Caudate nucleus (tissue), 63 donors: ENCODE measurements at places on chromosomes 4 and X.
A peak's percentile ranks its signal among the peaks of the same experiment; 100 is the strongest.

- no peak for DNase-seq
Observed at GRCh38 chr4:67765928-67766327, 11.7 kb upstream of the GNRHR start.

GRCh38 chr4:171281359-171281758, 531.8 kb upstream of the GALNTL6 start:
- no peak for DNase-seq

DNA sequence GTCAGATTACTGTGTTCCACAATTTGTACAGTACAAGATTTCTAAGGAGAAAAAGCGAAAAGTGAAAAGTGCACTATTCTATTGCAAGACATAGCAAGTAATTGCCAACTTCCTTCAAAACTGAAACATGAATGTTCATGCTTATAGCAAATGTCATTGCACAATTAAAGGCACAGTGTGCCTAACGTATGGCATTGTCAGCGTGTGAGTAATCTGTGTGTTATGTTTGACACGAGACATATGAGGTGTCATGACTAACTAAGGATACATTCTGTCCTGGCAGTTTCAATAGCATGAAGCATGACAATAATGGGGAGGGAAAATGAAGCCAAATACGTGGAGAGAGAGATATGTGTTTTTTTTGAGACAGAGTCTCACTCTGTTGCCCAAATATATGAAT, 33.6 kb upstream of the TBC1D9 start:
- no peak for DNase-seq

- no peak for DNase-seq
Observed at GRCh38 chr4:154686838-154687237, 57.0 kb upstream of the LRAT start.

- no peak for DNase-seq
Observed at GRCh38 chr4:34432706-34433105, 1811.6 kb downstream of the ARAP2 start.

- DNase-seq = no peak
Observed at GRCh38 chrX:154013614-154014360, 5.9 kb downstream of the IRAK1 start.

GRCh38 chrX:75151827-75152592, 4.1 kb downstream of the ABCB7 start:
- DNase-seq = no peak

DNA sequence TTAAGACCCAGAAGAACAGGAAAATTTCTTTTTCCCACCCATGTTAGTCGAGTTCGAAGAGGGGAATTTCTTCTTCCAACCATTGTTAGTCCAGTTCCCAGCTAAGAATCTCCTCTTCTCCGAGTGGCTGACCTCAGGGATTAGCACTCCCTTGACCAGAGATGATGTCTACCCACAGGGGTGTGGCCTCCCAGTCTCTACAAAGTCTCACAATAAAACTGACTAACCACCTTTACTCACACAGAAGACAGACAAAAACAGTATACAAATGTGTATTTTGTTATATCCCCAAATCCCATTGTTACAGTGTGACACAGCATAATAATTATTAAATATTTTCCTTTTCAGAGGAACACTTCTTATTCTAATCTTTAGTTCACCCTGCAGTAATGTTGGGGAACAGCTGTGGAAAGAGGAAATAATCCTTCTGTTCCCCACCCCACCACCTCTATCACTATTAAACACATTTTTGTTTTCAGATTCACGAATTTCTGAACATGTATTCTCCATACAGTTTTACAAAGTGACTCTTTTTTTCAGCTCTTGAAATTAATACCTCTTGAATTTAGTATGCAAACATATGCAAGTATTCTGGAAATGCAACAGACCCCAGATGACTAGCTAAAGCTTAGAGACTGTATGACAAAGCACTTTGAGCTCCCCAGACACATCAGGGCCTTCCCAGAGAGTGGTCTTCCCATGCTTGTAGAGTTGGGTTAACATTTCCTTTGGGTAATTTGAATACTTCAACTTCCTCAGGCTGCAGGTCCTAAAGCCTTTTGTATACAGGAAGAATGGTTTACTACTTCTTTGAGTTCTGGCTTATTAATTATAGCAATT, 62.5 kb upstream of the NFKB1 start:
- DNase-seq = no peak

- no peak for DNase-seq
Observed at GRCh38 chrX:107729558-107730297, 45.9 kb downstream of the TSC22D3 start.

DNA sequence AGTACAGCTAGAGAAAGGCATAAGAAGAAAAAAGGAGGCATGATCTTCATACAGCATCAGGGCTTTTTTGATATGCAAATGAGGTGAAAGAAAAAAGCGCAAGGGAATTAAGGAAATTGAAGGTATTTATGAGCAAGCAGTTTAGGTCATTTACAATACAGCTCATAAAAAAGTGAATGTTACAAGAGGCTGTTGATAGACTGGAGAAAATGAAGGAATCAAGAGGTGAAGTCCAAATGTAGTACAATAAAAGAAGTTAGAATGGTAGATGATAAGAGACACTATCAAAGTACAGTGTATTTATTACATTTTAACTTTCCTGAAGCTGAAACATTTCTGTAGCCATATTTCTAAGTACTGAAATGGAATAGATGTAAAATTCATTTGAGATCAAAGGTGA, 1349.5 kb downstream of the ADGRL3 start:
- no peak for DNase-seq

GRCh38 chr4:177907736-177908424, 465.6 kb upstream of the AGA start:
- DNase-seq = no peak

GRCh38 chr4:113293043-113293560, 243.6 kb downstream of the ANK2 start:
- peak; percentile 17 for DNase-seq

- peak; percentile 1 for DNase-seq
Observed at GRCh38 chrX:148500423-148501385, at the start of gene AFF2. Gene AFF2 (plus strand): TSS chrX:148500617. CDS start chrX:148501098, 481 bp downstream.

GRCh38 chr4:145530662-145531061, 49.0 kb downstream of the SMAD1 start:
- DNase-seq = no peak

DNA sequence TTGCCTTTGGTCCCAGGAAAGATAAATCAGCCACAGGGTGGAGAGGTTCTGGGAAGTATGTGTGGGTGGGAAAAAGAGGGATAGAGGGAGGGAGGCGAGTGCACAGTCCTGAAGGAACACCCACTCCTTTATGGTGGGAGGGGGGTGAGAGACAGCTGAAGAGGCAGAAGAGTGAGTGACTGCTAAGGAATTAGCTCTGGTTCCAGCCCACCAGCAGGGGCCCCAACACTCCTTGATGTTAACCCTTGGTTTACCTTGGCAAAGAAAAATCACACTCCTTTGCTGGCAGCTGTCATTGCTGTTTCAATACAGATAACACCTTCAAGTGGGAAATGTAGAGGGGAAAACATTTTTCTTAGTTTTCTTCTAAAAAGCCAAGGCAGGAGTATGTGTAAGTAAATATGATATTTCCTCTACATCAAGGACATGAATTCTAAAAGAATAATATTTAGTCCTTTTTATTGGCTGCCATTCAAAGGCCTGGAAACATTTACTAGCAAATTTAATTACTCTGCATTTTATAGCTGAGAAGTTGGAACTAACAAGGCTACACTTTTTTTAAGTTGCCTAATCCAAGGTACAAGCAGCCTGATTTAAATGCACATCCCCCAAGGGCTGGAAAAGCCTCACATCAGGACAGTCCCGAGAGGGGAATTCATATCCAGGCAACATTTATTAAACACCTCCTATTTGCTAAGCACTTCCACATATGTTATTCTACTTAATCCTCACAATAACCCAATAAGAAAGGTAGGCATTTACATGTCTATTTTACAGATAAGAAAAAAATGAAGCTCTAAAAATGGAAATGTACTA, 81.7 kb downstream of the HS6ST2 start:
- DNase-seq = no peak

DNA sequence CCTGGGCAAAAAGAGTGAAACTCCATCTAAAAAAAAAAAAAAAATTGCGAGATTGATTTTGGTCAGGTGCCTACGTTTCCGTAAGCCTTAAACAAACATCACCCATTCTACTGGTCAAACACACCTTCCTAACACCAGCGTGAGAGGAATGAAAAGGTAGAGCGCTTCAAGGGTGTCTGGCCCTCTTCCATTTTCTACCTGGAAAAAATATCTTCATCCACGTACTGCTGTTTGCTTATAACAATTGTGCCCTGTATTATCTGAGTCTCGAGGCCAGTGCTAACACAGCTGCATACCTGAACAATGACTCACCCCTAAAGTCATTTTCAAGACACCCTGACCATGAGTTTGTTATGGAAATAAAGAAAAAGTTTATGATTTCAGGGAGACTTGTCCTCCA, 13.9 kb downstream of the TMSB4X start:
- no peak for DNase-seq

DNA sequence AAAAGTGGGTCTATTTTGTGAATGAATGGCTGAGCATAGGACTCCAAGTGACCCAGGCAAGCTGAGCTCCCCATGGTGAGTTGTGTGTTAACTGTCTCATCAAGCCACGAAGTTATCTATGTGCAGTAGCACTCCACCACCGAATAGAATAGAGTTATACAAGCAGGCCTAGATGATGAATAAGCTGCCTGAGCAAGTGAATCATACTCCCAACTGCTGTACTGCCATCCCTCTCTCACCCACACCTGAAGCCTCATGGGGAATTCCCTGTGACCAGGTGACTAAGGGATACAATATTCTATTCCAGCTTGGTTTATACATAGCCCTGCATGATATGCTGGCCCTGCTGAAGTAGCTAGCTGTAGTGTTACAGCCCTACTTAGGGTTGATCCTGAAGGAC, 38.7 kb downstream of the KDM5C start:
- DNase-seq = no peak

DNA sequence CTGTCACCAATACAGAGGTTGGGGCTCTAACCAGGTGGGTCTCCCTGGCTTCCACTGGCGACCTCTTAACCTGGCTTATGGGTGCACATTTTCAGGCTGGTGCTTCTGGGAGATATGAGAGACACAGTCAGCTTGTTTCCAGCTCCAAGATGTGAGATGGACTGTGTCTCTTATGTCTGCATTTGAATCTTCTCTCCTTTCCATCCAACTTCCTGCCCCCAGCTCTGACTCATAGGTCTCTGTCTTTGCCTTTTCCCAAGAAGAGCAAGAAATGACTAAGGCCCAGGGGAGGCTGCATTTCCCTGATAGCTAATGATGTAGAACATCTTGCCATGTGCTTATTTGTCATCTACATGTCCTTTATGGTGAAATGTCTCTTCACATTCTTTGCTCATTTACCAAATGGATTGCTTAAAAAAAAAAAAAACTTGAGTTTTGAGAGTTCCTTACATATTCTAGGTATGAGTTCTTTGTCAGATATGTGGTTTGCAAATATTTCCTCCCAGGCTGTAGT, 3.2 kb upstream of the UXT start:
- DNase-seq = no peak

DNA sequence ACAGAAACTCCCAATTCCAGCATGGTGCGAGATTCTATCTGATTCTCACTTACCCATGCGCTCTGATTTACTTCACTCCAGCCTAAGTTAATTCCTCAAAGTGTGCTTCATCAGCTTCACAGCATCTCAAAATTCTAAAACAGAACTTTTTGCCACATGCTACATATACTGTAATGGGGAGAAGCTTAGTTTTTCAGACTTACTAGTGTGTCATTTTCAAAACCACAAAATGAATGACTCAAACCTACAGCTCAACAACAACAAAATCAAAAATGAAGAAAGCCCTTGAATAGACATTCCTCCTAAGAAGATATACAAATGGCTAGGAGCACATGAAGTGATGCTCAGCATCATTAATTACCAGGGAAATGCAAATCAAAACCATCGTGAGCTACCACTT, 14.9 kb downstream of the IRF2 start:
- DNase-seq = no peak

DNA sequence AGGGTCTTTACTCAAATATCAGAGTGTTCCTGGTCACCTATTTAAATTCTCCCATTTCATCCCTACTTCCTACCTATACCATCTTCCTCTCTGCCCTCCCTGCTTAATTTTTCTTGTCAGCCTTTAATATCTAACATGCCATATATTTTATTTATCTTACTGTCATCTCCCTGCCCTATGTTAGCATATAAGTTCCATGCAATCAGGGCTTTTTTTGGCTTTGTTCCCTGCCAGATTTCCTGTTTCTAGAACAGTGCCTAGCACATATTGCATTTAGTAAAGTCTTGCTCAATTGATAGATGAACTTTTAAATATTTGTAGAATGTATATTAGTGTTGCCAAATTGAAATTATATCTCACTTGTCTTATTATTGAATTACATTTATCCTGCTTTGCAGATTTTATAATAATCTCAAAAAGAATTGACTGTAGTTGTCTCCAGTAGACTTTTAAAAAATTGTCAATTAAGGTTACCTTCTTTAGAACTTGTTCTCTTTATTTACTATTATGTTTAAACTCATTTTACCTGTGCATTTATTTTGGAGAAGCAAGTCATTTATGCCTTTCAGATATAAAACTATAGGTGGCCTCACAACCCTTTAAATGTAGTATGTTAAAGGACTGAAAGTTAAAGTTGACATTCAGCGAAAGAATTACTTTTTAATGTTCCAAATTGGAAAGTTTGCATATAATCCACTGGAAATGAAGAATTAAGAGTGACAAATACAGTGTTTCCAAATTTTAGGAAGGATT, 108.2 kb upstream of the BMPR1B start:
- DNase-seq = no peak

DNA sequence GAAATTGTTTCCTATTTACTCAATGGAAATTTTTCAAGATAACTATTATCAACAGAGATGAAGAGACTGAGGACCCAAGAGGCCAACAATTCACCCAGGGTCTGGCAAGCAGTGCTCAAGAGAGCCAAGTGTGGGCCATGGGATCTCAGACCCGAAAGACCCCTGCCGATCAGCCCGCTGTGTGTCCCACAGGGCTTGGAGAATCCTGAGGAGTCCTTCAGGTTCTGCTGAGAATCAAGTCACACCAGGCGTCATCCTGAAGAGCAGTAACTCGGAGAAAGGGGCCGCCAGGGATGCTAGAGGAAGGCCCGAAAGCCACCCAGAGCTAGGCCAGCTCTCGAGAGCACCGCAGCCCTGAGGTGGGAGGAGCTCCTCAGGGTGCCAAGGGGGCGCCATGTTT, 48.7 kb downstream of the FGFRL1 start:
- DNase-seq = no peak

DNA sequence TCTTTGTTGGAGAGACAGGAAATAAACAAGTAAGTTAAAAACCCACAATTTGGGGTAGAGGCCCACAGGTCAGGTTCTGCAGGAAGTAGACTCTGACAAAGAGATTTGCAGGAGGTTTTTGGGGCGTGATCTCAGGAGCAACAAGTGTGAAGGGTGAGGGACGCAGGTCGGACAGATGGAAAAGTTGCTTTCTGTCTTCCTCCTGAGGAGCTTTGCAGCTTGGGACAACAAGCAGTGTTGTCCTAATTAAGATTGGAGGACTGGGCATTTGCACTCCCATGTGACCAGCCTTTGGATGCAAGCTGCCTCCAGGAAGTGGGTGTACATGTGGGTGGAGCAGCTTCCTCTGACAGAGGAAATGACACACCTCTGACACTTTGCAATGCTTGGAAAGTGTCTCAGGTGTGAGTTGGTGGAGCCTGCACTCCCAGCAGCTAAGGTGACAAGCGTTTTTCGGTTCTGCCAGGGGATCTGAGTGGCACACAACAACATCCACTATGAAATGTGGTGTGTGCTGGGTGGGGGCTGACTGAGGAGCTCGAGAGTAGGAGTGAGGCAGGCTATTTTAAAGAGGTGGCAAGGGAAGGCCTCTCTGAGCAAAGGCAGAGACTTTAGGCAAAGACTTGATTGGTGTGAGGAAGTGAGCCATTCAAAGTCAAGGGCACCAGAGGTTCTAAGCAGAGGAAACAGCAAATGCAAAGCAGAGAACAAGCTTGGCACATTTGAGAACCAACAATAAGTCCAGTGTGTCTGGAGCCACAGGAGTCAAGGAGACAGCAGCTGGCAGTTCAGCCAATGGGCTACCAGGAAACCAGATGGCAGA, 339.8 kb upstream of the GATB start:
- peak; percentile 24 for DNase-seq
